Iris pigment epithelial cell (primary cell): ENCODE measurements at places on chromosomes 16 and 17.

DNA sequence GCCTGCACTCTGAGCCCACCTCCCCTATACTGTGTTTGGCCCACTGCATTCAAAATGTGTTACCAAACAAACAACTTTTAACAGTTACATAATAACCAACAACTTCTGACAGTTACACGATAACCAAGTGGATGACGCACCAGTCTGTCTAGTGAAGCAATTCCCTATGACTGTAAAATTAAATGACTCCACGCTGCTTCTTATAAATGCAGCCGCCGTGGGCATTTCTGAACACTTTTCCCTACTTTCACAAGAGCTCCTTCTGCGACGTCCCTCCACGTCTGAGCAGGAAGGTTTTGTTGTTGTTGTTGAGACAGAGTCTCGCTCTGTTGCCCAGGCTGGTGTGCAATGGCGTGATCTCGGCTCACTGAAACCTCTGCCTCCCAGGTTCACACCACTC, 27.6 kb downstream of the ZNF276 start:
- no peak for DNase-seq

GRCh38 chr17:18851201-18851600, 6.7 kb upstream of the PRPSAP2 start:
- no peak for DNase-seq

GRCh38 chr16:23785842-23786241, 31.0 kb downstream of the CHP2 start:
- DNase-seq = no peak

- no peak for DNase-seq
Observed at GRCh38 chr17:57617218-57617617, 127.9 kb downstream of the CCDC182 start.

- DNase-seq = peak; percentile 5
Observed at GRCh38 chr17:80588702-80589383, 44.2 kb downstream of the RPTOR start.
